ENCODE measurements at places on chromosomes 7 and 10. TPM values are rescaled to one million over a fixed set of nuclear protein-coding genes. Genes with fewer than 3 reads are reported as not detected.

- no peak overlapping the region for H3K4me3 ChIP-seq
- no peaks in the 10 kb centered on the region for H3K4me1 ChIP-seq
- H3K27ac ChIP-seq, result peak overlapping the region; percentile 5
- H3K27me3 ChIP-seq, result no peaks in the 10 kb centered on the region
- peaks cover 10% of the 10 kb centered on the region for H3K36me3 ChIP-seq
These were observed 25.2 kb downstream of the SMNDC1 start for GRCh38 chr10:110279407-110279986.

MRLN gene
- not detected for total RNA-seq

UTF1 gene
- not detected for total RNA-seq

- H3K4me1 ChIP-seq, result no peaks in the 10 kb centered on the region
- no peak overlapping the region for H3K4me3 ChIP-seq
- no peaks in the 10 kb centered on the region for H3K27me3 ChIP-seq
- DNase-seq, result no peak
These were observed 19.1 kb upstream of the SOSTDC1 start for GRCh38 chr7:16484453-16485158.

DNA sequence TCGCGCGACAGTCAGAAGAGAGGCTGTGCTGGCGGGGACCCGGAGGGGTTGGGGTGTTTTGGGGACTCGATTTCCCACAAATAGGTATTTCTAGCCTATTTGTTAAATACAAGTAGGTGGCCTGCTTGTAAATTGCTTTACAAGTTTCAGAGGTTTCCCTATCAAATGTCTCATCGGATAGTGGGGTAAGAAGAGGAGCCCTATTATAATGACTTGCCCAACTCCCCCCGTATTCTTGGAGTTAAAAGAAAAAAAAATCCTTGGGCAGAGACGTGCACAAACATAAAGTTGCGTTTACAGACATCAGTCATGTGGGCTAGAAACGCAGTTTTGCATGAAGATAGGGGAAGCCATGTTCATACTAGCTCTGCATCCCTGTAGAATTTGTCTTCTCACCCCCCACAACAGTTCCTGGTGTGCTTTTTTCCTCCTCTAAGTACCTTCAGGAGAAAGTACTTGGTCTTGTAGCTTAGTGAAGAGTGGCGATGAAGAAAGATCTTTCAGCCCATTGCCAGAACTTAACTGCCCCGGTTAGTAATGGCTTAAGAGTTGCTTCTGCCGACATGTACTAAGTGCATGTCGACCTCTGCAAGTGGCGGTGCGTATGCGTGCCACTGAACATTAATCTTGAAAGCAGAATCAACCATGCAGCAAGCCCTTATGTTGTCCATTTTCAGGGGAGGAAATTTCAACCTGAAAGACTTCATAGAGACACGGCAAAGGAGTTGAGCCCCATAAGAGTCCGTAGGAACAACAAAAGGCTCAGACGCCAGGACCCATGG lies 832 bp upstream of the TIAL1 start:
- DNase-seq, result no peak
- H3K27me3 ChIP-seq, result no peaks in the 10 kb centered on the region
- peak overlapping the region; percentile 96 for H3K27ac ChIP-seq
- H3K4me1 ChIP-seq, result no peaks in the 10 kb centered on the region
- no peaks in the 10 kb centered on the region for H3K36me3 ChIP-seq

- H3K36me3 ChIP-seq, result no peaks in the 10 kb centered on the region
- DNase-seq, result no peak
- H3K27me3 ChIP-seq, result no peaks in the 10 kb centered on the region
- no peak overlapping the region for H3K27ac ChIP-seq
- no peaks in the 10 kb centered on the region for H3K4me1 ChIP-seq
These were observed 66.9 kb upstream of the DOCK1 start for GRCh38 chr10:126838316-126838715.

DNA sequence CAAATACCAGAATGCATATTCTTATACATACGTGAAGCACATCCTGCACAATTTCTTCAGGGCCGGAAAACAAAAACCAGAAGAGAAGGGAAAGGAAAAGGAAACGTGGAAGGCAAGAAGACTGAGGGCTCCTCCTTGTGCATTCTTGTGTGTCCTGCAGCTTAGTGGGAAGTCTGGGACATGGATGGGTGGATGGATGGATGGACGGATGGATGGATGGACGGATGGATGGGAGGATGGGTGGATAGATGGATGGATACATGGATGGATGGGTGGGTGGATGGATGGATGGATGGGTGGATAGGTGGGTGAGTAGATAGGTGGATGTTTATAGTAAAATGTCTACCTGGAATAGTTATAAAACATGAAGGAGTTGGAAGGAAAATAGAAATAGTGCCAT lies 30.8 kb upstream of the SLC35B4 start:
- no peak overlapping the region for H3K4me3 ChIP-seq
- no peaks in the 10 kb centered on the region for H3K27me3 ChIP-seq
- DNase-seq, result no peak
- no peak overlapping the region for H3K27ac ChIP-seq
- H3K36me3 ChIP-seq, result no peaks in the 10 kb centered on the region
- H3K4me1 ChIP-seq, result no peaks in the 10 kb centered on the region

GRCh38 chr7:138669364-138669763 lies 31.8 kb downstream of the SVOPL start:
- H3K4me1 ChIP-seq, result no peaks in the 10 kb centered on the region
- H3K27me3 ChIP-seq, result no peaks in the 10 kb centered on the region
- H3K36me3 ChIP-seq, result no peaks in the 10 kb centered on the region
- no peak for DNase-seq

GRCh38 chr10:43287056-43288007 lies 20.5 kb upstream of the RASGEF1A start:
- H3K4me1 ChIP-seq, result no peaks in the 10 kb centered on the region
- peaks cover 5% of the 10 kb centered on the region for H3K27me3 ChIP-seq
- no peaks in the 10 kb centered on the region for H3K36me3 ChIP-seq

DNA sequence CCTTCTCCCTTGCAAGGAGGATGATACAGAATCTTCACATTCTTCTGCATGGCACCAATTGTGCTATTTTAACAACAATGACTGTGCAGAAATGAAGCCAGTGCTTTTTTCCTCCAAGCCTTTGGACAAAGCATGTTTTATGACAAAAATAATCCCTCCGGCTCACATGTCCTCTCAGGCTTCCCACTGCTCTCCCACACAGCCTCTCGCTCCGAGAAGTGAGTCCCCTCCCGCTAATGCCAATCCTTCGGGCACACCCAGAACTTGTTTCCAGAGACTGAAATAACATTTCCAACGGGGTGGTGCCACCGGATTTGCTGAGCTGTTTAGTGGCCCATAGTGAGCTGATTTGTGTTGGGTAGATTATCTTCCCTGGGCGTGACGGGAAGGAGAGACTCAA lies 35.8 kb downstream of the RBM17 start:
- H3K27ac ChIP-seq, result peak overlapping the region; percentile 64
- H3K4me3 ChIP-seq, result no peak overlapping the region
- H3K27me3 ChIP-seq, result no peaks in the 10 kb centered on the region
- no peaks in the 10 kb centered on the region for H3K36me3 ChIP-seq
- no peak for DNase-seq

GRCh38 chr7:27999829-28000228 lies 180.8 kb downstream of the JAZF1 start:
- no peak overlapping the region for H3K4me3 ChIP-seq
- no peaks in the 10 kb centered on the region for H3K27me3 ChIP-seq
- no peaks in the 10 kb centered on the region for H3K4me1 ChIP-seq
- H3K36me3 ChIP-seq, result no peaks in the 10 kb centered on the region
- DNase-seq, result no peak

DNA sequence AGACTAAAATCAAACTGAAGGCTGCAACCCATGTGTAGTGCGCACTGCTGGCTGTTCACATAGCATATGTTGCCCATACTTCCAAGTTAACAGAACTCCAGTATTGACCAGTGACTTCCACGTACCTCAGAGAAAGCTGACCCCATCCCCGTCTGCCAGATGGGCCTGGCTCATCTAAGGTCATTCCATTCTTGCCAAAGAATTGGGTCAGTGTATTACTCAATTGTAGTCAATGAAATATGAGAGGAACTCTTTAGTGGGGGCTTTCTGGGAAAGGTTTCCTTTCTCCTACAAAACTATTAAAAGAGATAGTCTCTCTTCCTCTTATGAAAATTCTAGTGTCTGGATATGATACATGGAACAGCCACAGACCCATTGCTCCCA lies 238.6 kb downstream of the COBL start:
- H3K36me3 ChIP-seq, result no peaks in the 10 kb centered on the region
- H3K27ac ChIP-seq, result peak overlapping the region; percentile 3
- H3K4me1 ChIP-seq, result peaks cover 51% of the 10 kb centered on the region
- no peaks in the 10 kb centered on the region for H3K27me3 ChIP-seq
- no peak for DNase-seq

KCNK18 gene
- total RNA-seq, result not detected

DNA sequence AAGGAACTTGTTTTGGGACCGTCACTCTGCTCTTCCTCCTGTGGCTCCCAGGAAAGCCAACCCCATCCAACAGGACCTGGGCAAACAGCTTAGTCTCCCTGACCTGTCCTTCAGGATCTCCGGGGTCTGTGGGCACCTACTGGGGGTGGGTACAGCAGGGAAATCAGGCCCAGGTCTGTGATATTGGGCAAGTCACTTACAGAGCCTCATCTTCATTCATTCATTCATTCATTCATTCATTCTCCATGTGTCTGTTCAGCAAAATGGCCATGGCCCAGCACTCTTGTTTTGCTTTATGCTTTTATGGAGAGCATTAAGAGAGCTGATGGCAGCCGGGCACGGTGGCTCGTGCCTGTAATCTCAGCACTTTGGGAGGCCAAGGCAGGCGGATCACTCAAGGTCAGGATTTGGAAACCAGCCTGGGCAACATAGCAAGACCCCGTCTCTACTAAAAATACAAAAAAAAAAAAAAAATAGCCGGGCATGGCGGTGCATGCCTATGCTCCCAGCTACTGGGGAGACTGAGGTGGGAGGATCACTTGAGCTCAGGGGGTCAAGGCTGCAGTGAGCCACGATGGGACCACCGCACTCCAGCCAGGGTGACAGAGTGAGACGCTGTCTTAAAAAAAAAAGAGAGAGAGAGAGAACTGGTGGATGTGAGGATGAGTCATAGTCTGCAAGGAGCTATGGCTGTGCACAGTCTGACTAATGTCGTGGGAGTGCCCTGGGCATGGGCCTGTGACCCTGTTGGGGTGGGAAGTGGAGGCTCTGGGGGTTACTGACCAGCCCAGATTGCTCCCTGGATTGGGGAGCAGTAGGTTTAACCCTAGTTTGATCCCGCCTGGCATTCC lies 54.3 kb downstream of the CLIP2 start:
- DNase-seq, result no peak
- no peaks in the 10 kb centered on the region for H3K4me1 ChIP-seq
- H3K36me3 ChIP-seq, result peaks cover 3% of the 10 kb centered on the region
- H3K27me3 ChIP-seq, result no peaks in the 10 kb centered on the region
- no peak overlapping the region for H3K27ac ChIP-seq
- no peak overlapping the region for H3K4me3 ChIP-seq

DNA sequence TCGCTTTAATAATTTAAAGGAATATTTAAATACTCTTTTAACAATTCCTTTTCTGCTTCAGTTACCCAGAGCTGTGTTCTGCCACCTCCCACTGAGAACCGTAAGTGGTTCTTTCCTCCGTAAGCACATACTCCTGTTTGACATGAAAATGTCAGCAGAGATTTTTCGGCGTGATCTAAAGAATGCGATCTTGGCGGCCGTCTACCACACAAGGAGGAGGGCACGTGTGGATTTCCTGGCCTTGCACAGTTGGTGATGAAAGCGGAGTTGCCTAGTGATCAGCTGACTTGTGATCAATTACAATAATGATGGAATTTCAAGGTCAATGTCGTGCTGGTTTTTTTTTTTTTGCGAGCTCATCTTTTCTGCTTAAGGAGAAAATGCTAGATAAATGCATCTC lies 35.6 kb upstream of the INSIG1 start:
- H3K27me3 ChIP-seq, result no peaks in the 10 kb centered on the region
- no peak for DNase-seq
- H3K36me3 ChIP-seq, result no peaks in the 10 kb centered on the region
- H3K4me3 ChIP-seq, result no peak overlapping the region
- H3K4me1 ChIP-seq, result peaks cover 15% of the 10 kb centered on the region

DNA sequence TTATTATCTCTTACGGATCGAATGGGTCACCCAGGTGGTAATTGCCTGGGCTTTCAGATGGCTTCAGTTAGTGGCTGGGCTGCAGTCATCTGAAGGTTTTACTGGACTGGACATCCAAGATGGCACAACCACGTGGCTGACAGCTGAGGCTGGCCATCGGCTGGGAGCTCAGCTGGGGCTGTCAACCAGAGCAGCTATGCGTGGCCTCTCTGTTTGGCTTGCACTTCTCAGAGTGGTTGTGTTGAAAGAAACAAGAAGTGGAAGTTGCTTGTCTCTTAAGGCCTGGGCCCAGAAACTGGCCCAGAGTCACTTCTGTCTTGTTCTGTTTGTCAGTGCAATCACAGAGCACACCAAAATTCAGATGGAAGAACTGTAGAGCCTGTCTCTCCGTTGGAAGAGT lies 5.7 kb upstream of the GDI2 start:
- H3K27me3 ChIP-seq, result no peaks in the 10 kb centered on the region
- no peak overlapping the region for H3K27ac ChIP-seq
- DNase-seq, result no peak

DNA sequence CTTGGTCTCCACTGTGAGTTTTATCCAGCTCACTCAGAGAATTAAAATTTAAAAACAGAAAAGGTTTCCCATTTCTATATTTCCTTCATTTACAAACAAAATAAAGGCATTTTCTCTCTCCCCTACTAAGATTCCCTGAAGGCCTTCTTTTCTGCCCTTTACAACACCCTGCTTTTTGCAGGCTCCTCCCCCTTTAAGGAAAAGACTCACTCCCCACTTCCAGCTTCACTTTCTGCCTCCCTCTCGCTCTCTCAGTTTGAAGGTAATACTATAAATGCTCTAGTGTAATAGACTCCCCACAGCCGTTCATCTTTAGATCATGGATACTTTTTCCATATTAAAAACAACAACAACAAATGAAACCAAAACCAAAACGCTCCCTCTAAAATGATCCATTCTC lies 53.3 kb downstream of the CDHR3 start:
- no peaks in the 10 kb centered on the region for H3K36me3 ChIP-seq
- no peak for DNase-seq
- no peak overlapping the region for H3K27ac ChIP-seq
- H3K4me1 ChIP-seq, result no peaks in the 10 kb centered on the region
- H3K27me3 ChIP-seq, result no peaks in the 10 kb centered on the region
- no peak overlapping the region for H3K4me3 ChIP-seq

GRCh38 chr7:30894009-30894408 lies 17.6 kb upstream of the AQP1 start:
- H3K27me3 ChIP-seq, result no peaks in the 10 kb centered on the region
- H3K4me3 ChIP-seq, result no peak overlapping the region
- H3K4me1 ChIP-seq, result peaks cover 73% of the 10 kb centered on the region

ZNF679 gene
- total RNA-seq, result not detected

DNA sequence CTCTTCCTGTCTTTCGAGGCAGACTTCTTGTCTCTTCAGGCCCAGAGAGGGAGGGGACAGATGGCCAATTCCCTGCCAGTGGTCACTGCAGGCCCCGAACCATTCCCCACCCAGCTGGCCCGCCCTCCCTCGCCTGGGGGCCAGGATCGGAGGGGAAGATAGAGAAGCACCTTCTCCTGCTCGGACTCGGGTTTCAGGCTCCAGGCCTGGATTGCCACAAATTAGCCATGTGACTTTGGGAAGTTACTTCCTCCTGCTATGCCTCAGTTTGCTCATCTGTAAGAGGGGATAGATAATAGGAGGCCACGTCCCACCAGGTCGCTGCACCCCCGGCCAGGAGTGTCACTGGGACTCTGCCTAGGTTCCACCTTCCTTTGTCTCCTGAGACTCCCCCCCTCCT lies 24.8 kb upstream of the PPP2R2D start:
- no peaks in the 10 kb centered on the region for H3K36me3 ChIP-seq
- no peak overlapping the region for H3K27ac ChIP-seq
- DNase-seq, result no peak
- no peak overlapping the region for H3K4me3 ChIP-seq
- H3K27me3 ChIP-seq, result no peaks in the 10 kb centered on the region
- H3K4me1 ChIP-seq, result peaks cover 10% of the 10 kb centered on the region

Data from right atrium auricular region (tissue), 2 donors.